Urinary bladder (tissue), 4 donors: ENCODE measurements at places on chromosomes 4 and X. TPM values are rescaled to one million over a fixed set of nuclear protein-coding genes. Genes with fewer than 3 reads are reported as not detected.

OPRPN gene
- not detected for total RNA-seq

BEND4 gene
- total RNA-seq, result 2.1 TPM

OPHN1 gene
- total RNA-seq, result 19.6 TPM

DNA sequence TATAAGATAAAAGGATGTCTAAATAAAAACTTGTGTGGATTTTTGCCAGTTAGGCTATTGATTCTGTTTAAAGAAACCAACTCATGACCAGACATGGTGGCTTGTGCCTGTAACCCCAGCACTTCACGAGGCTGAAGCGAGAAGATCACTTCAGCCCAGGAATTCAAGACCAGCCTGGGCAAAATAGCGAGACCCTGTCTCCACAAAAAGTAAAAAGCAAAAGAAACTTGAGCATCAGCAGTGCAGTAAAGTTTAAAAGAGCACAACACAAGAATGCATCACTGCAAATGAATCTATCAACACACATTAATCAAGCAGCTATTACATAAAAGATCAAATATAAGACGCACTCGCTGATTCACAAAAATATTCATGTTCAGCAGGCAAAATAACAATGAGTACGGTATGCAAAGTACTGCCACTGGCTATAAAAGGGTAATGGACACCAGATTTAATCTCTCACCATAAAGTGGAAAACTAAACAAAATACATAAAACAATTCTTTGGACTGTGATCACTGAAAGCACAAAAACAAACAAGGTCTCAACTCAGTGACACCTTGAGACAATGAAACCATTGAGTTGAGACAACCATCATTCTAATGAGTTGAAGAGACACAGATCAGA is 41.3 kb downstream of the LRBA start:
- DNase-seq, result no peak

GRCh38 chr4:112184438-112184837 is 39.2 kb downstream of the FAM241A start:
- DNase-seq, result no peak

GRCh38 chr4:169283114-169283509 is 12.4 kb upstream of the SH3RF1 start:
- no peak for DNase-seq

DNA sequence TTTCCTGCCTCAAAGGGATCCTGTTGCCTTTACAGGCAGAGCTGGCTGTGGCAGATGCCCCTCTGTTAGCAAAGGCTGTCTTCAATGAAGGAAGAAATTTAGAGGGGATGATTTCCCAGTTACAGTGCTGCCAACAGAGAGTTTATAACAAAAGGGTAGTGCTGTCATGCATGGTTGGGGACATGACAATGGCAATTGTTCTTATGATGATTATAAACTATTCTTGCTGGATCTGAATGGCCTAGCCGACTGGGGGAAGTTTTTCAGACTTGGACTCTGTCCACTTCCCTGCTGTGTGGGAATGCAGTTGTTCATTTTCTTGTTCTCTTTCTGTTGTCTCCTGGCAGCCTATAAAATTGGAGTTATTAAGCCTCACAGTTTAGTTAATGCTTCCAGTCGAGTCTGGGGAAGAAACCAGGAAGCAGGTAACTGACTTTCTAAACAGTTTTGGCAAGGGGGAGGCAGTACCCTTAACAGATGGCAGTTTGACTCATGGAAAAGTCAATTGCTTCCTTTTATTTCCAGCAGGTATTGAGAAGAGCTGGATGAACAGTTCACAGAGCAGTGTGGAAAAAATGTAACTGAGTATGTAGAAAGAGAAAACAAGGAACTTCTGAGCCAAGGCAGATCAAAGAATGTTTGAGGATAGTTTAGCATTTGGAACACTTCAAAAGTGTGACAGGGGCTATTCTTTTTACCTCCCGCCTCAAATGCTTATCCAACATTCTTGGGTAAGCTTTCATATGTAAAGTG is 582.6 kb downstream of the RAPGEF2 start:
- DNase-seq, result peak; percentile 1
